ENCODE measurements at places on chromosomes 11 and 22.

DNA sequence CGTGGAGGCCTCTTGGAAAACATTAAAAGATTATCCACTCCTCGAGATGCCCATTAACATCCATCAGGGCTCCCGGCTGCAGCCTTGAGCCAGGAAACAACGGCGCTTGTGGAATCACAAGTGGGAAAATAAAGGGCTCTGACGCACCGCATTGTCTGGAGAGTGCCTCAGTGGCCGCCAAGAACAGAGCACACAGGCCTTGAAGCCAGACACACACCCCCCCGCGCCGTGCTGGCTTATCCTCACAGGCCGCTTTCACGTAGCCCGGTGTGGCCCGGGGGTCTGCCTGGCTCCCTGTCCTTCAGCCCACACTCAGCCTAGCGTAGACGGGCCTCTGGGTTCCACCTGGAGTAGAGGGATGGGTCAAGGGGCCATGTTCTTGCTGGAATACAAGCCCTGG, 1020.5 kb downstream of the BRD1 start:
- DNase-seq = peak; percentile 82

GRCh38 chr11:128690665-128691101, 3.2 kb upstream of the FLI1 start:
- no peak for DNase-seq

GRCh38 chr11:74683941-74684481, 47.2 kb downstream of the CHRDL2 start:
- peak; percentile 88 for DNase-seq

- peak; percentile 96 for DNase-seq
These were observed at the start of gene EFCAB6 for GRCh38 chr22:43812149-43812842. Gene EFCAB6 (minus strand): TSS chr22:43812305. CDS start chr22:43782318, 29,987 bp downstream.

GRCh38 chr22:43490311-43490710, 78.5 kb downstream of the MPPED1 start:
- no peak for DNase-seq

DNA sequence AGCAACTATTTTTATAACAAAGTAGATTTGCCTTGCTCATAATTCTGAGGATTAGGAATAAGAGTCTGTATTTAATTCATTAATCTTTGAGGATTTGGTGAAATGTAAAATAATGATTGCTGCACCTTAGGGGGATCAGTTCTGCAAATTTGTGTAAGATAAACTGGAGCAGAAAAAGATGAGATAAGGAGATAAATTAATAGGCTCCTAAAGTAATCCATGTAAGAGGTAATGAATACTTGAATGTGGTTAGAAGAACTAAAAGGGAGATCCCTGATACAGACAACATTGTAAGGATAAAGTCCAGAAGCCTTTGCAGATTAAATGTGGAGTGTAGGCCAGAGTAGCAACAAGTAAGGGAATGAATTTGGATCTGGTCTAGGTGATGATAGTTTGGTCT, 45.6 kb downstream of the PDHX start:
- DNase-seq = no peak

DNA sequence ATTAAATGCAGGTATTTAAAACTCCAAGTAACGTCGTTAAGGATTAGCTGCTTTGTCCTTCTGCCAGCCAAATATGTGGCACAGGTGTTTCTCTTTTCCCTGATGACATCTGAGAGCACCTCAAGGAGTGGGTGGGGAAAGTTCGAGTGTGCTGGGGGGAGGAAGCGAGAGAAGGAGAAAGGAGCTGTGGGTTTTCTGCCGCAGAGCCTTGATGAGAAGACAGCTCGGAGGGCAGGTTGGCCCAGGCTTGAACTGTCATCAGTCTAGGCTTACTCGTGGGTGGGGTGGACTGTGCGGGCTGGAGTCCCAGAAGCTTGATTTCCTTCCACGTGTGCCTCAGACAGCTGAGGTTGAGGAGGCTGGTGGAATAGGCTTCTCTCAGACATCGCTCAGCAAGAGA, 15.2 kb upstream of the SORL1-AS1 start:
- no peak for DNase-seq

GRCh38 chr11:132844956-132845696, 687.2 kb downstream of the OPCML start:
- DNase-seq = no peak

GRCh38 chr11:7348432-7349304, 97.0 kb downstream of the SYT9 start:
- no peak for DNase-seq

All from mesenteric fat pad (tissue), 1 donor.